ENCODE measurements at places on chromosomes 13 and 19. TPM values are rescaled to one million over a fixed set of nuclear protein-coding genes. Genes with fewer than 3 reads are reported as not detected.
A peak's percentile ranks its signal among the peaks of the same experiment; 100 is the strongest.

Gene RDH13
- 12.8 TPM for total RNA-seq

Gene MAP4K1
- 198 TPM for total RNA-seq

Gene PLIN4
- not detected for total RNA-seq

Gene ZNF345
- total RNA-seq, result 3.5 TPM

GRCh38 chr13:89361909-89362308, 1690.7 kb downstream of the SLITRK5 start:
- DNase-seq, result no peak

DNA sequence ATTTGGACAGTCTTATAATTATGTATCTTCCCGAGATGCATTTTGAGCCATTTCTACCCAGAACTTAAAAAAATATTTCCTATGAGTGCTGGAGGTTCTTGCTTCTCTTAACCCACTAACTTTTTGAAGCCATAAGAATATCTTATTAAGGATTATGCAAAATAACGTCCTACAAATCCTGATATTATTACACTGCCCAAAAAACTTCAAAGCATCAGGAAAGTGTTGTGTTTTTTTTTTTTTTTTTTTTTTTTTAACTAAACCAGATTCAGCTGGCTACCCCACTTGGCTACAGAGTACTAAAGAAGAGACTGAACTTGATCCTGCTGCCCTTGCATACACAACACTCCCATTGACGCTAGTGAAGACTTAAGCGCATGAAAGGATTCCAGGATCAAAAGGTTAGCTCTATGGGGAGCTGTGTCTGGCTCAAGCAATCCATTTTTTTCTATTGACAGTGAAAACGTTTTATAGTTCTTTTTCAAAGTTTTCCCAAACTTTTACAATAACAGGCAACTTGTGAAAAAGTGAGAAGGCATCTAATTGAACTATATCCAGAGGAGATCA, 141.4 kb downstream of the KCNRG start:
- no peak for DNase-seq

GRCh38 chr19:3536429-3537100, 2.4 kb upstream of the TEKTIP1 start:
- DNase-seq, result no peak

DNA sequence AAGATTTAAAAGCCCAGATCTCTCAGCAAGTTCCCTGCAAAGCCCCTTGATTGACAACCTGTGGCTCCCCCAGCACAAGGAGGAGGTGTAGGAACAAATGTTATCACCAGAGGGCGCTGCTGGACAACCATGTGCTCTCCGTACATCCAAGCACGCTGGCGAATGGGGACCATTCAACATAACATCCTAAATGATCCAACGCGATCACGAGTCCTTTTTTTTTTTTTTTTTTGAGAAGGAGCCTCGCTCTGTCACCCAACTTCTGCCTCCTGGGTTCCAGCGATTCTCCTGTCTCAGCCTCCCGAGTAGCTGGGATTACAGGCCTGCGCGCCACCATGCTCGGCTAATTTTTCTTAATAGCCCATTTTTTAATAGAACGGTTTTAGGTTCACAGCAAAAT, 52.0 kb downstream of the NWD1 start:
- peak; percentile 86 for DNase-seq

DNA sequence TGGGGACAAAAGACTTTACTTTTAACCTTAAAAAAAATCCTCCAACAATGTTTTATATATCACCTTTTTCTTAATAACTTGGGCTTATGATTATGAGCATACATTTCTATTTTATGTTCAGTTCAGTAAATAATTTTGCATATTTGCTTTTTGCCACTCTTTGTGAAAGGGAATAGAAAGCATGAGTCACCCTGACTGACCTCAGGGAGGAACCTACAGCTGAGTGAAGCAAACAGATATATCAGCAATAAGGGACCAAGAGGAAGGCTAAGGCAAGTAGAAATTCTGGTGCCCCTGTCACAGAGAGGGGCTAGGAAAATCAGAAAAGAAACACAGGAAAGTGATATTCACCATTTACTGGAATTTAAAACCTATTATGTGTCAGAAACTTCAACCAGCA, 37.2 kb upstream of the SOHLH2 start:
- no peak for DNase-seq

- DNase-seq, result peak; percentile 100
These were observed at the start of gene ACTN4 for GRCh38 chr19:38647368-38647965. Gene ACTN4, plus strand, starts transcription at chr19:38647649. Its CDS starts 97 bp downstream, at chr19:38647746.
